ENCODE measurements at places on chromosomes 7 and 10.

DNA sequence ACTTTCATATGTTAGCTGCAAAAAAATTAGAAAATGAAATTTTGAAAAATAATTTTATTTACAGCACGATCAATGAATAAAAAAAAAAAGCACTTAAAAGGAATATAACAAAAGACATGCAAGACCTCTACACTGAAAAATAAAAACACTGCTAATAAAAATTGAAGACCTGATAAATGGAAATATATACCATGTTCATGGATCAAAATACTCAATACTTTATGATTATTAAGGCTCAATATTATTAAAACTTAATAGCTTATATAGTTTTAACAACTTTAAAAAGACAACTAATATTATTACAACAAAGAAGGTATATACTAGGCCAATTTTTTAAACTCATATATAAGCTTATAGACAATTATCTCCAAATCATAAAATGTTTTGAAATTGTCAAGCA is 143.0 kb downstream of the GFRA1 start:
- no peak for ATAC-seq

GRCh38 chr10:101228966-101229265 is 347 bp downstream of the LBX1 start:
- no peak for ATAC-seq

- ATAC-seq: no peak
Measured at GRCh38 chr7:5892498-5892897, 6.0 kb upstream of the CCZ1 start.

DNA sequence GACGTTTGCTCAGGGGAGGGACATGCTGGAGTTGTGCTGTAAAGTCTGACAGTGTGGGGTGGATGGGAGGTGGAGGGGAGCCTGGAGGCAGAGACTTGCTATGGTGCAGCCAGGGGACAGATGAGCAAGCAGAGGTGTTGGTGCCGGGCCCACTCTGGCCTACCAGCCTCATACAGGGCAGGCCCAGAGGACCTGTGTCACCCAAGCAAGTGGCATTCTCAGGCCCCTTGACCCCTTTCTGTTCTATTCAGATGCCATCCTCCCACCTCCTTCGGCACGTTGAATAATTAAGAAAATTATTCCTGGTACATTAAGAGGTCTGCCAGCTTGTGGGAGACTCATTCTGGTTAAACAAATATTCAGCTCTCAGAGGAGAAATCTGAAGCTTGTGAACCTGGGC is 8.5 kb downstream of the WDFY4 start:
- no peak for ATAC-seq

- ATAC-seq: no peak
Measured at GRCh38 chr7:73451780-73452398, 18.3 kb downstream of the FZD9 start.

DNA sequence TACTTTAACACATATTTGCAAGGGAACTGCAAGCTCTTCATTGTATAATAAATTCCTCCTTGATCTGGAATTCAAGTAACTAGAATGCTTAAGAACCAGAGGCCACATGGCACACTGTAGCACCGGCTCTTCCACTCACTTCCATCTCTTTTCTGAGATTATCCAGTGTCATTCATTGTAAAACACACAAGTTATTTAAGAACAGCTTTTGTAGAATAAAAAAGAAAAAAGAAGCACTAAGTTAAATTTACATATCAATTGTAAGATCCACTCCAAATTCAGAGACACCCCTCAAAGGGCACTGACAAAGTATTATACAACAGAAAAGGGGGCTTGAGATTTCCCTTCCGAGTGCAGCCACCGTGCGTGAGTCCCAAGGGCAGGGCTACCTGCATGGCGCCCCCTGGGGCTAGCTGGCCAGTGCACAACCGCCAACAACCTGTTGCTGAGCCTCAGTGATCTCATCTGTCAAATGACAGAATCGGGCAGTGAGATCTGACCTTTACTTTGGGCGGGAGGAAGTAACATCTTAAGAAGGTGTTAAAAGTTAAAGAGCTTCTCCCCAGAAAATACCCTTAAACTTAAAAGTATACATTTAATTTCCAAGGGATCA is 12.5 kb downstream of the GLI3 start:
- no peak for ATAC-seq

GRCh38 chr10:74973741-74974392 is 137.6 kb upstream of the SAMD8 start:
- no peak for ATAC-seq

DNA sequence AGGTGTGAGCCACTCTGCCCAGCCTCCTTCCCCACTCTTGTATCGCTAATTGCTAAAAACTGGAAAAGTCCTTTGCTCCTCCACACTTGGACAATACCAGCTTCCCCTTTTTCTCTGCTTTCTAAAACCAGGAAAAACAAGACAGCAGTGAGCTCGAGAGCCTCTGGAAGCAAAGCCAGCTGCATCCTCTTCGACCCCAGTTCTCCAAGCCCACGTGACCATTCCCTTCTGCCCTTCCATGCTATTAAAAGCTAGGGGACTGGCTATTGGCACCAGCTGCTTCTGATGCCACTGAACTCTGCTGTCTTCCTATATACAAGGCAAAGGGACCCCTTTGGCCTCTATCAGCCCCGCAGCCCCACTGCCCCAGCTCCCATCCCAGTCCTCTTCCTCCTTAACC is 92.2 kb downstream of the SPDYE5 start:
- ATAC-seq: no peak

- peak; percentile 28 for ATAC-seq
Measured at GRCh38 chr7:130970196-130970595, 236.2 kb upstream of the KLF14 start.

DNA sequence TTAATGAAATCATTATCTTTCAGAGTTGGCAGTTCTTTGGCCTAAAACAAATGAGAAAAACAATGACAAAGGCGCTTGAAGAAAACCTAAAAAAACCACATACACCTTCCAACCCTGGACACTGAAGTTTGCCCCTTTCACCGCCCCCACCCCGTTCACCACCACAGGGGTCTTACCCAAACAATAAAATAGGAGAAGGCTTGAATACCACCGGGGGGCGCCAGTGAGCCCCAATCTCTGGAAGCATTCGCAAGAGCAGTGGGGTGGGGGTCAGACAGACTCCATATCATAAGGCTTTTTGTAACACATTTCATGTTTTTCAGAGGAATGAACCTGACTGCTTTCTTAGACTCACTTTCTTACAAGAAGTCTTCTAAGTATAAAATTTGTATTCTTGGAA is 163.6 kb downstream of the PIP4K2A start:
- no peak for ATAC-seq

DNA sequence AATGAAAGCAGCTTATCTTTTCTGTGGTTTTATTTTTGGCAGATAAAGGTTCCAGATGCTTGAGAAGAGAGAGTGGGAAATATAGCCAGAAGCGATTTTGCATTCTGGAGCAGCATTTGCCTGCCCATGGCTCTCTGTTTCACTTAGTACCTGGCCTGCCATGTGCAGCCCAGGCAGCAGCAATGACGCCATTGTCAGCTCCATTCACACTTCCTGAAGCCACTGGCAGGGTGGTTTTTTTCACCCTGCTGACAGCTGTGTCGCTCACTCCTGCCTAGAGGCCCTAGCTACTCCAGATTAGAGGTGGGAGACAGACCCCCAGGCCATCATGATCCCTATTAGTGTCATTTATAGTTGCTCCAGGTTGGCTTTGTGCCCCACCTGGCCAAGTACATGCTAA is 30.1 kb upstream of the NEUROD6 start:
- ATAC-seq: no peak

DNA sequence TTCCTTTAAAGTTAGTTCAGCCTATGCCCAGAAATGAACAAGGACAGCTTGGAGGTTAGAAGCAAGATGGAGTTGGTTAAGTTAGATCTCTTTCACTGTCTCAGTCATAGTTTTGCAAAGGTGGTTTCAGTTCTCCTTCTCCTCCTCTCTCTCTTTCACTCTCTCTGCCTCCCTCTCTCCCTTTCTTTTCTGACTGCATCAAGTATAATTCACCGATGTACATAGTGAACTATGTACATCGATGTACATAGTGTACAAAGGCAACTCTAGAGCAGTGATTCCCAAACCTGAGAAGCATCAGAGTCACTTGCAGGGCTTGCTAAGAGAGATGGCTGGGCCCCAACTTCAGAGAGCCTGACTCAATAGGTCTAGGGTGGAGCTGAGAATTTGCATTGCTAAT is 1259.7 kb downstream of the TYW1 start:
- no peak for ATAC-seq

- ATAC-seq: no peak
Measured at GRCh38 chr7:105202616-105203015, 186.1 kb downstream of the SRPK2 start.

Measured in activated T-helper 17 cell treated with anti-CD3 and anti-CD28 coated beads, Interleukin-2, amount 50 U/mL, for 72 hours (primary cell).